ENCODE measurements at places on chromosomes 1 and 21. TPM values are rescaled to one million over a fixed set of nuclear protein-coding genes. Genes with fewer than 3 reads are reported as not detected.

GRCh38 chr1:228180271-228180958, 14.8 kb downstream of the IBA57 start:
- H3K4me1 ChIP-seq, result peaks cover 7% of the 10 kb centered on the region
- H3K27me3 ChIP-seq, result no peaks in the 10 kb centered on the region

- no peak overlapping the region for H3K4me3 ChIP-seq
- peaks cover 16% of the 10 kb centered on the region for H3K4me1 ChIP-seq
- H3K27ac ChIP-seq, result no peak overlapping the region
- H3K27me3 ChIP-seq, result peaks cover 10% of the 10 kb centered on the region
Measured at GRCh38 chr1:200217703-200218102, 190.2 kb downstream of the NR5A2 start.

GRCh38 chr1:31529999-31530684, 46.2 kb upstream of the TINAGL1 start:
- H3K4me1 ChIP-seq, result peaks cover 1% of the 10 kb centered on the region
- H3K36me3 ChIP-seq, result no peaks in the 10 kb centered on the region
- no peak overlapping the region for H3K4me3 ChIP-seq
- DNase-seq, result no peak
- no peak overlapping the region for H3K27ac ChIP-seq

DNA sequence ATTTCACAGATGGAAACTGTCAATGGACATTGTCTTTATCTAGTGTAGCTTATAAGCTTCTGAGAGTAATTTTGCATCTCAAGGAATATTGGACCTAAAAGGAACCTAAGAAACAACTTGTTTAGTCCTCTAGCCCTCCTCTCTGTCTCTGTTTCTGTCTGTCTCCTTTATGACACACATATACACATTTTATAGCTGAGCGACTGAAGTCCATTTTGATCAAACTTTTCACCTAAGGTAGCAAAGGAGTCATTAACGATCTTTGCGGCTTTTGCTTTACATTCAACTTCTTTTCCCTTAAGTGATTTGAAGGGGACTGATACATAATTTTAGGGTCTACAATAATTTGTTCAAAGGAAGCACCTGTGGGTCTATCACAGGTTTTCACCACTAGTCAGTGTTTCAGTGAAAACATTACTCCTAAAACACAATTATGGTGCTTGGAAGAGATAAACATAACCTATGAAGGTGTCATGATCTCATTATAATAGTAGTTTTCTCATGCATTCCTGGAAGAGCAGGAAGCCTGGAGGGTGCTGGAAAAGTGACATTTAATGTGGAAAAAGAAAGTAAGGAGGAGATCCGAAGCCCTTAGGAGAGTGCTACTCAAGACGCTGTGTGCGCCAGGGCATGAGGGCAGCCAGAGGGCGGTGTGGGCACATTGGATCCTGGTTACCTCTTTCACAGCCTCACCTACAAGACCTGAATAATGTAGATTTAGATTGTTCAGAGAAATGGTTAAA, 248.6 kb downstream of the DNM3 start:
- no peak overlapping the region for H3K4me3 ChIP-seq
- peaks cover 6% of the 10 kb centered on the region for H3K4me1 ChIP-seq
- peaks cover 3% of the 10 kb centered on the region for H3K27me3 ChIP-seq
- H3K27ac ChIP-seq, result no peak overlapping the region
- peak; percentile 71 for DNase-seq

DNA sequence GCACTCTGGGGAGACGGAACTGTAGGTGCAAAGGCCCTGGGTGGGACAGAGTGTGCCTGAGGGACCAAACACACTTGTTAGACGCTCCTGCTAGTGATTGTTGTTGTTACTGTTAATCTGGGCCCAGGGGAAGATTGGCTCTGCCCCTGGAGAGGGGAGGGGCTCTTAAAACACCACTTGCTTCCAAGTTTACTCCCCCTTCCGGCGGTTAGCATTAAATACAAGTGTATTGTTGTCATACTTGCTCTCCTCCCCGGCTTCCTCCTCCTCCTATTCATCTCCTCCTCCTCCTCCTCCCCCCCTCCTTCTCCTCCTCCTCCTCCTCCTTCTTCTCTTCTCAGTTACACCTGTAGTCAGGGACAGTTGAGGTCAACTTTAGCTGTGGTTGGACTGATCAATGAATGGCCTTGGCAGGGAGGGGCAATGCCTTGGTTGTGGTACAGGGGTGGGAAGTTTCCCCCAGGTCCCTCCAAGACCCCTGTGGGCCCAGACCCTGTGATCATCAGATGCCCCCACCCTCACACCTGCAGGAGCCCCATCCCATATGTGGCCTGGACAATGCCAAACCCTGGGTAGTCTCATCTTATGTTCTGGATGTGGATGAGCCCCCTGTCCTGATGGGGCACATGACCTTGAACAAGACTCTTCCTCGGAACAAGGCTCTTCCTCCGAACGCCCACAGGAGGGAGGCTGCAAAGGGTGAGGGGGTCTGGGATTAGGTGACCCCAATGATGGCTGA, 217.3 kb downstream of the PTPRU start:
- H3K27me3 ChIP-seq, result no peaks in the 10 kb centered on the region
- no peaks in the 10 kb centered on the region for H3K36me3 ChIP-seq
- H3K27ac ChIP-seq, result no peak overlapping the region
- no peak overlapping the region for H3K4me3 ChIP-seq

- H3K4me3 ChIP-seq, result no peak overlapping the region
- no peaks in the 10 kb centered on the region for H3K4me1 ChIP-seq
- H3K27me3 ChIP-seq, result peaks cover 5% of the 10 kb centered on the region
- H3K36me3 ChIP-seq, result no peaks in the 10 kb centered on the region
- no peak for DNase-seq
Measured at GRCh38 chr1:25933479-25934365, 27.5 kb upstream of the STMN1 start.

GRCh38 chr21:46527801-46528200, 69.1 kb downstream of the DIP2A start:
- H3K36me3 ChIP-seq, result peaks cover 34% of the 10 kb centered on the region
- no peak overlapping the region for H3K4me3 ChIP-seq
- H3K4me1 ChIP-seq, result peaks cover 17% of the 10 kb centered on the region
- no peaks in the 10 kb centered on the region for H3K27me3 ChIP-seq
- no peak for DNase-seq

- DNase-seq, result no peak
- peaks cover 2% of the 10 kb centered on the region for H3K4me1 ChIP-seq
- H3K36me3 ChIP-seq, result no peaks in the 10 kb centered on the region
- H3K4me3 ChIP-seq, result no peak overlapping the region
- no peaks in the 10 kb centered on the region for H3K27me3 ChIP-seq
Measured at GRCh38 chr1:228955691-228956090, 220.4 kb downstream of the RHOU start.

GRCh38 chr1:156892190-156893047, 1.1 kb upstream of the PEAR1 start:
- peak overlapping the region; percentile 67 for H3K4me3 ChIP-seq
- peaks cover 29% of the 10 kb centered on the region for H3K4me1 ChIP-seq
- peak; percentile 92 for DNase-seq
- H3K27me3 ChIP-seq, result peaks cover 50% of the 10 kb centered on the region

DNA sequence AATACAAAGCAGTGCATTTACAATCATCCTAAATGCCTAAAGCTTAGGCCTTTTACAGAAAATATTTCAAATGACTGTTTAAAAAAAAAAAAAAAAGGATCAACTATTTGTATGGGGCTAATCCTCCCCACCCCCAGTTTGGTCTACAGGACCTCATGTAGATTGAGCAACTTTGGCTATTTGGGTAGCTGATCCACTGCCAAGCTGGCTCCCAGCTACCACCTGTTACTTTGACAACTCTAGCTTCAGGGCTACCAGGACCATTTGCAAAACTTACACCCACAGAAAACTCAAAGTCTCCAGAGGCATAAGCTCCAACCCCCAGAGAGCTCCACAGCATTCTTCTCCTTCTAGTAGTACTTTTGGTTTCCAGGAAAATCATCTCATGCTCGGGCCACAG, 29.4 kb downstream of the JAK1 start:
- H3K27ac ChIP-seq, result no peak overlapping the region
- no peak for DNase-seq
- H3K27me3 ChIP-seq, result no peaks in the 10 kb centered on the region

- H3K27ac ChIP-seq, result no peak overlapping the region
- H3K27me3 ChIP-seq, result peaks cover 3% of the 10 kb centered on the region
- no peak for DNase-seq
- no peaks in the 10 kb centered on the region for H3K36me3 ChIP-seq
Measured at GRCh38 chr1:17525996-17526686, 13.4 kb upstream of the ARHGEF10L start.

DNA sequence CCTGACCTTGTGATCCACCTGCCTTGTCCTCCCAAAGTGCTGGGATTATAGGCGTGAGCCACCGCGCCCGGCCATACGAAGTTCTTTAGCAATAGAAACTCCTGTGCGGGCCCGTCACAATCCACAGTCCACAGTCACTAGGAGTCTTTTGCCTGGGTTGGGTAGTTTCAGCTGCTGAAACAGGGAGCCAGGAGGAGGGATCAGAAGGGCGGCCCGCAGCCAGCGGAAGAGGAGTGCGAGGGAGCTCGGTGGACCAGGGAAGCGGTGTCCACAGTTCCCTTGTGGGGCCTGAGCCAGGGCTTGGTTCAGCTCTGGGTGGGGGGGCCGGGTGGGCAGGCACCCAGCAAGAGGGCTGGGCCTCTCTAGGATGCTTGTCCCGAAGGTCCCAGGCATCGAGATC, 17.9 kb upstream of the HSPG2 start:
- H3K36me3 ChIP-seq, result no peaks in the 10 kb centered on the region
- no peak overlapping the region for H3K4me3 ChIP-seq
- no peak overlapping the region for H3K27ac ChIP-seq
- DNase-seq, result no peak

DNA sequence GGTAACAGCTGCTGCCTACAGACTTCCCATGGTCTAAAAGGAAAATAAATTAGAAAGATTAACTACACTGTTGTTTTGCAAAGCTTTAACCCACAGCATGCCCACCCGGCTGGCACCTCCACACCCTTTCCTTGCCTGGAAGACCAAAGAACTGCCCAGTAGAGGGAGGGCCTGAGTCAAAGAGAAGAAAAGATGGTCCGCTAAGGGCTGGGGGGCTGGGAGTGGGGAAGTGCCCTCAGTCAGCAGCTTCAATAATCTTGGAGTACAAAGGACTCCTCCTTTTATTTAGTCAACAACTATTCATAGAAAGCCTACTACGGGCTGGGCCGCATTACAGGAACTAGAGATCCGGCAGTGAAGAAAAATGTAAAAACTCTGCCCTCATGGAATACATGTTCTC, 40.6 kb downstream of the ERI3 start:
- peaks cover 16% of the 10 kb centered on the region for H3K4me1 ChIP-seq
- H3K27ac ChIP-seq, result no peak overlapping the region
- H3K36me3 ChIP-seq, result peaks cover 10% of the 10 kb centered on the region
- H3K4me3 ChIP-seq, result no peak overlapping the region
- no peaks in the 10 kb centered on the region for H3K27me3 ChIP-seq

DNA sequence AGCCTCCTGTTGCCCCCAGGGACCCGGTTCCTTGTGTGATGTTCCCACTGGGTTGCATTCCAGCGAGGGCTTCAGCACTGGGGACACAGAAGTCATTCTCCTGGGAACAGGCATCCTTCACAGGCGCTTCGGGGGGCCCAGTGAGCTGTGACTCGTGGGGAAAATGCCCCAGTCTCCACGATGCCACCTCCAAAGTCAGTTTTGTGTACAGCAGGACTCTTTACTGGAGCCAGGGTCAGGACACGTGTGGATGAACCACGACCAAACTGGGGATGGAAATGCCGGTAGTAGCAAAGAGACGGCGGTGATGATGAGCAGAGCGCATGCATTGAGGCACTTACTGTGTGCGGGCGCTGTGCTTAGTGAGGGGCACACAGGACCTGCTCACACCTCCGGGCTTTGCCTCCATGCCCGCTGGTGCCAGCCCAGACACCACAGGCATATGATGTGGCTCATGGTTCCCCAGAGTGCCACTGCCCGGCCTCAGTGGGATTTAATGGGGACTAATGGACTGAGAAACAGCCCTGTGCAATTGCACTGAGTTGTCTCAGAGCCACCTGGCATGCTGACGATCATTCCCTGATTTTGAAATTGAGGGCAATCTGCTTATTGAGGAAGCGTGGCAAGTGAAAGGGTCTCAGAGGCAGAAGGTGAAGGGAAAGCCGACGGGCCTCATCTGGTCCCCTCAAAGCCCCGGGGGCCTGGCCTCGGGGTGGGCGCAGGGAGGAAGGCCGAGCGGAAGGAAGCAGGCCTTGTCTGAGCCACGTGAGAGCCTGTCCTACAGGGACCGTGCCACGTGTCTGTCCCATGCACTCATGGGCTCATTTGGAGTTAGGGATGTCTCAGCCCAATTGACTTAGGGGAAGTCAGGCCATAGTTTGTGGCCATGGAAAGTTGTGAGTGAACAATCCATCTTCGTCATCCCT, 91.4 kb downstream of the PDE9A start:
- no peaks in the 10 kb centered on the region for H3K36me3 ChIP-seq
- no peak for DNase-seq
- no peak overlapping the region for H3K4me3 ChIP-seq
- H3K27ac ChIP-seq, result no peak overlapping the region
- peaks cover 35% of the 10 kb centered on the region for H3K4me1 ChIP-seq

DNA sequence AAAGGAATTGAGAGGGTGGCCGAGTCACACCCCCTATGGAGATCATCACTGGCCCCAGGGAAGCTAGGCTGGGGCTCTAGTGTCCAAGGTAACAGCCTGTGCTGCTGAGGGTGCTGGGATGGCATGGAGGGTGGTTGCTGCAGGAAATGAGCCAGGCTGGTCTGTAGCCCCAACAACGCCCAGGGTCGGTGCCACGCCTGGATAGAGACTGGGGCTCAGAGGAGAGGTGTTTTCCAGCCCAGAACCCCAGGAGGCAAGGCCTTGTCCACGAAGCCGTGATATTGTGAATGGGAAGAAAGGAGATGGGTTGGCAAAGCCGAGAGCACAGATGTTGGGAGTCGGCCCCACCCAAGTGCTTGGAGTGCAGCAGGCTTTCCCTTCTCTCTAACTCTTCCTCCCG, 68.9 kb upstream of the ACTRT2 start:
- H3K36me3 ChIP-seq, result no peaks in the 10 kb centered on the region
- no peak overlapping the region for H3K4me3 ChIP-seq
- no peak for DNase-seq
- no peaks in the 10 kb centered on the region for H3K27me3 ChIP-seq
- H3K27ac ChIP-seq, result no peak overlapping the region

DNA sequence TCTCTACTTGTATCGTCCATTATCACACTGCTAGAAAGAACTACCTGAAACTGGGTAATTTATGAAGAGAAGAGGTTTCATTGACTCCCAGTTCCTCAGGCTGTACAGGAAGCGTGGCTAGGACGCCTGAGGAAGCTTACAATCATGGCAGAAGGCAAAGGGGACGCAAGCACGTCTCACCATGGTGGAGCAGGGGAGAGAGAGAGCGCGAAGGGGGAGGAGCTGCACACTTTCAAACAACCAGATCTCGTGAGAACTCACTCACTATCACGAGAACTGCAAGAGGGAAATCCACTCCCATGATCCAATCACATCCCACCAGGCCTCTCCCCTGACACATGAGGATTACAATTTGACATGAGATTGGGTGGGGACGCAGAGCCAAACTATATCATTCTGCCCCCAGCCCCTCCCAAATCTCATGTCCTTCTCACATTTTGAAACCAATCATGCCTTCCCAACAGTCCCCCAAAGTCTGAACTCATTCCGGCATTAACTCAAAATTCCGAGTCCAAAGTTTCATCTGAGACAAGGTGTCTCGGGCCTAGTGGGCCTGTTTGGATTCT, 8.0 kb downstream of the MMEL1 start:
- H3K36me3 ChIP-seq, result no peaks in the 10 kb centered on the region
- H3K27me3 ChIP-seq, result peaks cover 31% of the 10 kb centered on the region
- peaks cover 3% of the 10 kb centered on the region for H3K4me1 ChIP-seq

Gene NGF
- total RNA-seq, result not detected

Gene TTC4
- 18.8 TPM for total RNA-seq

Gene IGSF9
- total RNA-seq, result not detected

Gene LUZP1
- 16.0 TPM for total RNA-seq

Gene TSPAN2
- total RNA-seq, result 0.31 TPM

Gene PRDM16
- total RNA-seq, result 0.21 TPM

Gene TRIM45
- 0.44 TPM for total RNA-seq

Gene EPHB2
- not detected for total RNA-seq

Gene PBX1
- not detected for total RNA-seq
